ENCODE measurements at places on chromosomes 7 and 10.
A peak's percentile ranks its signal among the peaks of the same experiment; 100 is the strongest.

DNA sequence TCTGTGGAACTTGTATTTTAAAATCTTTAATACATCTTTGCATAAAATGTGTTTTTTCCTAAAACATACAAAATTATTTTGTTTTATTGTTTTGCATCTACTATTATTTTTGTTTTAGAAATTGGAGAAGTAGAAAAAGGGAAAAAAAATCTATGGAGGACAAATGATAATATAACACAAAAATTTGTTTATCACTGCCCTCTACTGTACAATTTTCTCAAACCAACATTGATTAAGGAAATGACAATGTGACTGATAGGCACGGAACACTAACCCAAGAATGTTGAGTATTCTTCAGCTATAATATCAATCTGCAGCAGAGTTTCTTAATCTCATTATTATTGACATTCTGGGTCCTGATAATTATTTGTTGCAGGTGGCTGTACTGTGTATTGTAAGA is 9.5 kb upstream of the ING3 start:
- no peak for DNase-seq

- DNase-seq, result no peak
Measured at GRCh38 chr7:140773104-140773503, 76.6 kb downstream of the NDUFB2 start.

- peak; percentile 89 for DNase-seq
Measured at GRCh38 chr7:47091141-47091540, 490.8 kb downstream of the TNS3 start.

DNA sequence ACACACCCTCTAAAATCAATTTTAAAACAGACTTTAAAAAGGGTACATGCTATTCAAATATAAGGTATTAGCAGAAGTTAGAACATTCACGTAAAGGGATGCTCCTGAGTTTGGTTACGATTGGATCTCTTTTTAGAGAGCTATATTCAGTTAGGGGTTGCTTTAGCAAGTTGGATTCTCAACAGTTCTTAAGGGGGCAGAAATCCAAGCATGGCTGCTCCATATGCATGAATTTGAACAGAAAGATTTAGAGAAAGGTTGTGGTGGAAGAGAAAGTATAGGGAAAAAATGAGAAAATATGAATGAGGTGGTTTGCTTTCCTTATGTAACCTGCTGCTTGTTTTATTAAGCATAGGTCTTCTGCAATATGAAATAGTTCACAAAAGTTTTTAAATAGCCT is 855.1 kb downstream of the SORCS1 start:
- no peak for DNase-seq

- peak; percentile 2 for DNase-seq
Measured at GRCh38 chr10:110176141-110177030, 31.0 kb upstream of the MXI1 start.

DNA sequence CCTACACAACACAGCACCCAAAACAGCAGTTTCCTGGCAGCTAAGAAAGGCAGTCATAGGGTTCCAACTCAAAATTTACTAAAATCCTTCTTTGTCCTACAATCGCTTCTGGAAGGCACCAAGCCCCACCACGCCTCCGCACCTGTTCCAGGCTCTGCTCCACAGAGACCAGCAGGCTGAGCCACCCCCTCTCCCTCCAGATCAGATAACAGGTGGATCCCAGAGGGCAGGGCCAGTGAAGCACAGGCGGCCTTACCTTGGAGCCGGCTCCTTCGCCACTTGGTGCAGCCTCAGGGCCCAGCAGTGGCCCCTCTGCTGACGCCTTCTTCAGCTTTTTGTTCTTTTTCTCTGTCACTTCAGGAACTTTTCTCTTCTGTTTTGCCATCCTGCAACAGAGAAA is 33.0 kb downstream of the ZFAND2A start:
- no peak for DNase-seq

DNA sequence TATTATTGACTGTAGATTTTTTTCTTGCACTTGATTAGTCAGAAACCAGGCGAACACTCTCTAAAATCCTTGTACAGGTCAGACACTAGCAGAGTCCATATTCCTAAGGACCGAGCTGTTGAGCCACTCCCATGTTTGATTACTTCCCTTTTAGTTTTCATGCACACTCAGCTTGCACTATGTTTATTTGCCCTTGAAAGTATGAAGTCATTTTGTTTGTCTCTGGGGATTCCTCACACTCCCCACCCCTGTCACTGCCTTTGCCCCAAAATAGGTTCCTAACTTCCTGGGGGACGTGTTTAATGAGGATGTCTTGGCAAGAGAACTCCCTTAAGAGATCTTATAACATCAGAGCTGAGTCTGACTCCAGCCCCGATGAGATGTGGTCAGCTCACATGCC is 182.1 kb downstream of the EVX1 start:
- no peak for DNase-seq

- DNase-seq, result no peak
Measured at GRCh38 chr10:102682416-102682815, 31.8 kb downstream of the ARL3 start.

DNA sequence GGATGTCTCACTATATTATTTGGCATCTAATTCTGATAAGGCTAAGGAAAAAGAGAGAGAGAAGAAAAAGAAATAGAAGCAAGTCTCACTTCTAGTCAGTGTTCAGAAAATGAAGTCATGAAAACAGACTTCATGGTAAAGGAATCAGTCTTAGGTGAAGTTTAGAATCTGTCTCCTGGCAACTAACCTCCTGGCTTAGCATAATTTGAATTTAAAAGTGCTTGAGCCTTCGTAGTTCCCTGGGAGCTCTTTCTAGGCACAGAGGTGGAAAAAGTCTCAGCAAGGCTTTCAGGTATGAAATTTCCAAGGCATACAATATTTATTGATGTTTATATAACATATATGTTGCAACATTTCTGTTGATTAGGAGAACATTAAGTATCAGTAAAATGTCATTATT is 10.4 kb downstream of the CHRM2 start:
- DNase-seq, result no peak

DNA sequence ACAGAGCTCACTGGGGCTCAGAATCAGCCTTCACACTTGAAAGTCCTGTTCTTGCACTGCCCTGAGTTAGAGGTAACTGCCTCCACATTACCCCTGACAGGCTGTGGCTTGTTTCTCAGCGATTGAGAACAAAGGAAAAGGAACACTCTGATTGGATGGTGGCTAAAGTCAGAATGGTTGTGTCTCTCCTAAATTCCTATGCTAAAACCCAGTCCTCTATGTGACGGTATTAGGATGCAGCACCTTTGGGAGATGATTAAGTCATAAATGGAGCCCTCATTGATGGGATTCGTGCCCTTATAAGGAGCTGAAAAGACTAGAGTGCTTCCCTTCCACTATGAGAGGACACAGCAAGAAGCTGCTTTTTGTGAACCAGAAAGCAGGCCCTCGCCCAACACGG is 38.9 kb upstream of the DGKI start:
- DNase-seq, result no peak

GRCh38 chr7:27895551-27895950 is 155.6 kb downstream of the TAX1BP1 start:
- DNase-seq, result no peak

DNA sequence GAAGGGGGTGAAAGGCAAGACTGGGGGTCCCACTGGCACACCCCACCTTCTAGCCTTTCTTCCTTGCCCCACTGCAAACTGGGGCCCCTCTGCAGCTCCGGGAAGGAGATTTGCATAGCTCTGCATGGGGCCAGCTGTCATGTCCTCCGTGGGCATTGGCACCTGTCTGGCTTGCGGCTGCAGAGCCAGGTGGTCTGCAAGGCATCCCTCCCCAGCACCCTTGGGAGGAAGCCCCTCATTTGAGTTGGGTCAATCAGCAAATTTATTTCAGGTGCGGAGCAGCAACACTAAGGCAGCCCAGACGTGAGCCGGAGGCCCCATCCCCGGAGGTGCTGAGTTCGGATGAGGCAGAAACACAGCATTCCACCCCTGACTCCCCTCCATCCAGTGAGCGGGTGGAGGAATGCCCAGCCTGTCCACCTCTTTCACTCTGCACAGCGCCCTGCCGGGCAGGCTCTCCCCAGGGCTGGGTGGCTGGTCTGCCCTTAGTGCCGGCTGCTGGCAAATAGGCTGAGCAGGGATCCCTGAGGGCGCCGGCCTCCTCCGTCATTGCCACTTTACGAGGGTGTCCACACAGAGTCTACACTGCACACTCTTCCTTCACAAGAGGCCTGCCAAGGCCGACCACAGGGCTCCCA is 143.2 kb downstream of the TCERG1L start:
- DNase-seq, result no peak

DNA sequence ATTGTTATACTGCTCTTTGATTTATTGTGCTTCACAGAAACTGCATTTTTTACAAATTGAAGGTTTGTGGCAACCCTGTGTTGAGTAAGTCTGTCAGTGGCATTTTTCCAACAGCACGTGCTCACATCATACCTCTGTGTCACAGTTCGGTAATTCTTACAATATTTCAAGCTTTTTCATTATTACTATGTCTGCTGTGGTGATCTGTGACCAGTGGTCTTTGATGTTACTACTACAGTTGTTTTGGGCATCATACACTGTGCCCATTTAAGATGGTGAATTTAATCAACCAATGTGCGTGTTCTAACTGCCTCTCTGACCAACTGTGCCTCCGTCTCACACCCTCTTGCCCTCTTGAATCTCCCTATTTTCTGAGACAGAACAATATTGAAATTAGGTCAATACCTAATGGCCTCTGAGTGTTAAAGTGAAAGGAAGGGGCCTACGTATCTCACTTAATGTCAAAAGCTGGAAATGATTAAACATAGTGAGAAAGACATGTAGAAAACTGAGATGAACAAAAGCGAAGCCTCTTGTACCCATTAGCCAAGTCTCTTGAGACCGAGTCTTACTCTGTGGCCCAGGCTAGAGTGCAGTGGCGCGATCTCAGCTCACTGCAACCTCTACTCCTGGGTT is 20.2 kb upstream of the ASL start:
- DNase-seq, result no peak

GRCh38 chr7:94115316-94115715 is 111.2 kb upstream of the BET1 start:
- DNase-seq, result no peak

DNA sequence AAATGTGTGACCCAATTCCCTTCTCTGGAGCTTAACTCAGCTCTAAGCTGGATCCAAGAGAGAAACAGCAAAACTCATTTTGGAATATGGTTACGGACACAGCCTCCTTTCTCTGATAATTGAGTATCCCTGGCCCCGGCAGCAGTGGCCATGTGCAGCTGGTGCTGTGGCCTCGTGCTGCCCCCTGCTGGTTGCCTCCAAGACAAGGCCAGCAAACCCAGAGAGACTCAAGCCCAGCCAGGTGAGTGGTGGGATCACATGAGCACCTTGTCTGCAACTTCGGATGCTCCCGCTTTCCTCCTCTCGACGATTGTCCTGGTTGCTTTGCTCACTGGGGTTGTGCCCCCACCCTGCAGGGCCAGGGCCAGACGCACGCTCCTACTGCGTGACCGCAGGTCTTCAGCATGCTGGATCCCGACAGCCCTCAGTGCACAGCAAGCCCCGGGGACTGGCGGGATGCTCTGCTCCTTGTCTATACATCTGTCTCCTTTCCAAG is 19.4 kb downstream of the SFTPD start:
- DNase-seq, result peak; percentile 40

DNA sequence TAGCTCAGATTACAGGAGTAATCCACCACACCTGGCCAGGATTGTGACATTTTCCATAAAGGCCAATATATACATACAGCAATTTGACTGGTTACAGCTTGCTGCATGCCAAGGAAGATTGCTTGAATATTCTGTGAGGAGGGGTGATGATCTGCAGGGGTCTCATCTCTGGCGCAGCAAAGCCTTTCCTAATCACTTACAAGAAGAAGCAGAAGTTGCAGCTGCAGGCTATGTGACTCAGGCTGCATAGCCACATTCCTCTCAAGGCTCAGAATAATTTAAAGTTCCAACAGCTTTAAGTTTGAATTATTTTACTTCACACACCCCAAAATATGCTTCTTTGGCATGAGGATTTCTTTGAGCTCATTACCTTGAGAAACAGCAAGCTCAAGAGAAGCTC is 11.4 kb upstream of the RASGEF1A start:
- peak; percentile 19 for DNase-seq

DNA sequence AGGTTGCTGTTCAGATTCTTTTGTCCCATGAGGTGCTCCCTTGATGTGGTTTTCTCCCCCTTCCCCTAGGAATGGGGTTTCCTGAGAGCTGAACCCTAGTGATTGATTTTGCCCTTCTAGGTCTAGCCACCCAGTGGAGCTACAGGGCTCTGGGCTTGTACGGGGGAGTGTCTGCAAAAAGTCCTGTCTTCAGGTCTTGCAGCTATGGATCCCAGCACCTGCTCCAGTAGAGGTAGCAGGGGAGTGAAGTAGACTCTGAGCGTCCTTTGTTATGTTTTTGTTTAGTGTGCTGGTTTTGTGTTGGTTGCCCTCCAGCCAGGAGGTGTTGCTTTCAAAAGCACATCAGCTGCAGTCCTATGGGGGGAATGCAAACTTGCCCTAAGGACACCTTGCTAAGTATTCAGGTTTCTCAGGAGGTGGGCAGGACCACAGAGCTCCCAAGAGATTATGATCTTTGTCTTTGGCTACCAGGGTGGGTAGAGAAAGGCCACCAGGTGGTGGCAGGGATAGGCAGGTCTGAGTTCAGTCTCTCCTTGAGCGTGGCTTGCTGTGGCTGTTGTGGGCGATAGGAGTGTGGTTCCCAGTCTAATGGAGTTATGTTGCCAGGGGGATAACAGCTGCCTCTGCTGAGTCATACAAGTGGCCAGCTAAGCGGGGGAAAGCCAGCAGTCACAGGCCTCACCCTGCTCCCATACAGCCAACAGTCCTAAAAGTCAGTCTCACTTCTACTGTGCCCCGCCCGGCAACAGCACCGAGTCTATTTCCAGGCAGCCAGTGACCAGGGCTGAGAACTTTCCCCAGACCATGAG is 92.4 kb upstream of the JCAD start:
- DNase-seq, result peak; percentile 76

- no peak for DNase-seq
Measured at GRCh38 chr7:113799896-113800295, 118.9 kb downstream of the PPP1R3A start.

GRCh38 chr7:106167439-106168136 is 55.5 kb upstream of the SYPL1 start:
- peak; percentile 65 for DNase-seq

DNA sequence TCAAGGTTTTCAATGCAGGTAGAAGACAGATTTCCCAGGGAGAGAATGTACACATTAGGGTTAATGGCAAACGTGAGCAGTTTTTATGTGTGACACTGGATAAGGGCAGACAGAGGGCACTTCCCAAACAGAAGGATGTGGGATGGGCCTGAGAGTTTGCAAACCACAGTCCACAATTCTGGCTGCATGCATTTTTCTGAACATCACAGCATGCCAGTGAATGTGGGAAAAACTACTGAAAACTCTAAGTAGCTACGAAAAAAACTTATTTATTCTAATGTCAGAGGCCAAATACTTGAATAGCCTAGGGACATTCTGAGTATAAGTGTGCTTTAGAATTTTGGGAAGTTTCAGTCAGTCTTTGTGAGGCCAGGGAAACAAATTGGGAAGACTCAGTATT is 145.9 kb downstream of the NRCAM start:
- DNase-seq, result peak; percentile 77

DNA sequence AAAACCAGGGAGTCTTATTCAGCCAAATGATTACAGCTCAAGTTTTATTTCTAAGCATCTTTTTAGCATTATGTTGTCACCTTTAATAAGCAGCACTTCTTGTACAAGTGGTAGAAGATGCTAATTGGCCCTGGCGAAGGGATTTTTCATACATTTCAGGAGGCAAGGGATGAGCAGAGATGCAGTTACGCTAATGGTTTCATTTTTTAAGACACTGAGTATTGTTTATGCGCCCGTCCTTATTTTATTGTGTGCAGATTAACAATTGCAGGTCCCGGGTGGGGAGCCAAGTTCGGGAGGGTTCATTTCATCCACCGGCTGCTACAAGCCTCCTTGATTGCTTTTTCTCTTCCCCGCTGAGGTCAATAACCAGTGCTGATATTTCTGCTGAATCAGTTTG is 350.4 kb upstream of the FOXK1 start:
- DNase-seq, result no peak

- no peak for DNase-seq
Measured at GRCh38 chr10:78362406-78363022, 328.9 kb downstream of the RPS24 start.
